Eye (tissue), 1 donor: ENCODE measurements at places on chromosomes 4 and X.

DNA sequence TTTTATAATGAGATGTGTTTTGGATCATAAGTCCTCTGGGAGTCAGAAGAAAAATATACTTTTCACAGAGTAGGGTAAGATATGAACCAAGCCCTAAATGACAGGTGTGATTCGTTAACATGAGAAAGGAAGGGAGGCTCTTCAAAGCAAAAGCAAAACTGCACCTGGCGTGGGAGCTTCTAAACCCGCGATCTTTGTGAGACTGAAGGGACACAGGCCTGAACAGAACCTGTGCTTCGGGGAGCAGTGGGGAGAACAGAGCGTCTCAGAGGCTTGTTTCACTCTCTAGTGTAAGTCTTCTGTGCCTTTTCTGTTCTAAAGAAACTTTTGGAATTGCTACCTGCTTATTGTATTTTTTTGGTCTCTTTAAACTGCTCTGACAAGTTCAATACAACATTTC is 30.2 kb upstream of the CYP4V2 start:
- DNase-seq, result peak; percentile 1

DNA sequence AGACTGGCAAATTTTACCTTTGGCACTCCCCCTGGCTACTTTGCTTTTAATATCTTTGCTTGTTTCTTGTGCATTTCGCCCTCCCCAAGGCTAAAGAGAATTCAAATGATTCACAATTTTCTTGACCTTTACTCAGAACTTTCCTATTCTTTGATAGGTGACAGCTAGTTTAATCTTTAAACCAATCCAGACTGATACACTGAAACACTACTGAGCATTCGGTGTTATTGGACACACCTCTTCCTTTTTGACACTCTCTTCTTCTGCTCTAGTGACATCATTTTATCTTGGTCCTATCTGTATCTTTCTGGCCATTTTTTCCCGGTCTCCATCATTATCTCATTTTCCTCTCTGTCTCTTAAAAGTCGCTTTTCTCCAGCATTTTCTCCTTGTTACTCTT is 103.1 kb downstream of the IL1RAPL2 start:
- no peak for DNase-seq

DNA sequence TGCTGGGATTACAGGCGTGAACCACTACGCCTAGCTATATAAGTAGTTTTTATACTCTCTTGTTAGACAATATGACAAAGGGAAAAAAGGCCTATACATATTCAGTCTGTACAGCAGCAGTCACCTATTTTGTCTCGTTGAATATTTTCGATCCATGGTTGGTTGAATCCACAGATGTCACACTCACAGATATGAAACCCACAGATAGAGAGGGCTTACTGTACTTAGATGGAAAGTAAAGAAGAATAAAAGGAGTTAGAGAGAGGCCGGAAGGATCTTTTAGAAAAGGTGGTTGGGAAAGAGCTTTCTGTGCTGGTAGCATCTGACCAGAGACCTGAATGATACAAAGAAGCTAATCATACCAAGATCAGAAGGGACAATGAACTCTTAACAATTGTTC is 38.3 kb upstream of the SPINK2 start:
- DNase-seq, result no peak

GRCh38 chr4:76594173-76594572 is 159.1 kb downstream of the SHROOM3 start:
- no peak for DNase-seq

GRCh38 chr4:94345969-94346368 is 3.3 kb upstream of the HPGDS start:
- no peak for DNase-seq

- DNase-seq, result no peak
These were observed 37.6 kb downstream of the EFHC2 start for GRCh38 chrX:44305921-44306320.

DNA sequence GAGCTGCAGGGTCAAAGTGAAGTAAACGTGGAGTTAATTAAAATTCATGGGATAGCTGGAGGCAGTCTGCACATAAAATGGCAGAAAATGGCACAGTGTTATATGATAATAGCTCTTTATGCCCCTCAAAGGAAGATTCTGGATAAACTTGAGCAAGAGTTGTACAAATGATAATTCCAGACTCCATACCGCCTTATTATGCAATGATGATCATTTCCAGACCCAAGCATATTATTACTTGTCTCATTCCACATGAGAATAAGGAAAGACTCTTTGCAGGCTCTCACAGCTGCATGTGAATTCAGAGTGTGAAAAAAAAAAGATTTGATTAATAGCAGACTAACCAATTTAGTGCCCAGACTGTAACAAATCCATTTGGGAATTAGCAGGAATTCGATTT is 105.4 kb downstream of the STK32B start:
- peak; percentile 22 for DNase-seq

GRCh38 chr4:41365681-41366080 is 109.0 kb downstream of the UCHL1 start:
- no peak for DNase-seq
